ENCODE measurements at places on chromosomes 1 and 21.

GRCh38 chr1:229456016-229456415 is 22.1 kb upstream of the ACTA1 start:
- no peak for DNase-seq

- no peak for DNase-seq
Observed at GRCh38 chr21:29293495-29293894, 5.2 kb upstream of the BACH1 start.

- no peak for DNase-seq
Observed at GRCh38 chr1:11650331-11650991, 3.8 kb downstream of the FBXO2 start.

DNA sequence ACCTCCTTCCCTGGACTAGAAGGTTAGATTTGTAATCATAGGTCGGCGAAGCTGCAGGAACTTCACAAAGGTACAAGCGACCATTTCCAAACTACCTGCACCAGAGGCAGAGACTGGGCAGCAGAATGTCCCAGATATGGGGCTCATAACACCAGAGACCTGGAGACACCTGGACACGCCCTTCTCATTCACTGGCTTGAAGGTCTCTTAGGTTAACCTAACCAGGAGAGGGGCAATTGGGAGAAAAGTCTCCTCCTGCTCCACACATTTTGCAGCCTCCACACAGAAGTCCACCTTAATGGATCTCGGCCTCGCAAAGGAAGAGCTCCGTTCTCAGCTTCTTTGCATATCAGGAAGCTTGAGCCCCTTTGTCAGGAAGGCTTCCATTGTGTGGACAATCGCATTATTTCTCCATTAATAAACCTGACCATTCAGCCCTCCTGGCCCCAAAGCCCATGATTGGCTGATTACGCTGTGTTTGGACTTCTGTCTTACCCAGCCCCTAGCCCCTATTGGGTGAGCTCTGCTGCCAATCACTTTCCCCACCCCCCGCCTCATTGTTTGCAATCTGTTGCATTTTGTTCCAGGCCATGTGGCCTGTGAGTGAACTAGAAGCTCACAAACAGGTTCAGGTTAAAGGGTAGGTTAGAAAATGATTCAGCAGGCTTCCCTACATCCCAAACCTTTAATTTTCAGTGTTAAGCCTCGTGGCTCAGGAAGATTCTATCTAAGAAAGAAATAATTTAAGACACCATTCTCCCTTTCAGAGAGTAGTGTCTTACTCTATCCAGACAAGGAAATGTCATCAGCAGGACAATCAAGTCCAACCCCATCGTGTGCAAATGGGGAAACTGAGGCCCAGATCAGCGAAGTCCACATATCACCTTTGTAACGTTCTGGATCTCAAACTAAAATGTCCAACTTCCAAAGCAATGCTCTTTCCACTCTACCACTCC is 2.8 kb downstream of the MYCL start:
- DNase-seq: no peak

GRCh38 chr1:96845464-96845863 is 123.9 kb downstream of the PTBP2 start:
- no peak for DNase-seq

DNA sequence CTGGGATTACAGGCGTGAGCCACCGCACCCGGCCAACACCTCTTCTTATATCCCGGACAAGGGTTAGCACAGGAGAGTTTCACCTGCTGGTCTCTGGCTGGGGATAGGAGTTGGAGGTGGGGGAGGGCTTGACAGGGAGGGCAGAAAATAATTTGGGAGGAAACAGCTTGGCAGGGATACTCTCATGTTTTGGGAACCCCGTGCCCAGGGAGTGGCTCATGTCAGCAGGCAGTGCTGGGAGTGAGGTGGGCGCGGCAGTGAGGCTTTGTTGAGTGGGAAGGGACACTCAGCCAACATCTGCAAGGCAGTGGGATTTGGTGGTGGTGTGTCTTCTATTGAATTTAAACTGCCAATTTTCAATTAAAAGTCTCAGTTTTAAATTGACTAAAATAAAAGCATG is 1.1 kb upstream of the THEM5 start:
- no peak for DNase-seq

Measured in cerebellar nuclear complex (tissue), 1 donor.